ENCODE measurements at places on chromosomes 5 and 9. TPM values are rescaled to one million over a fixed set of nuclear protein-coding genes. Genes with fewer than 3 reads are reported as not detected.

The CCDC107 gene
- total RNA-seq: 14.4 TPM

DNA sequence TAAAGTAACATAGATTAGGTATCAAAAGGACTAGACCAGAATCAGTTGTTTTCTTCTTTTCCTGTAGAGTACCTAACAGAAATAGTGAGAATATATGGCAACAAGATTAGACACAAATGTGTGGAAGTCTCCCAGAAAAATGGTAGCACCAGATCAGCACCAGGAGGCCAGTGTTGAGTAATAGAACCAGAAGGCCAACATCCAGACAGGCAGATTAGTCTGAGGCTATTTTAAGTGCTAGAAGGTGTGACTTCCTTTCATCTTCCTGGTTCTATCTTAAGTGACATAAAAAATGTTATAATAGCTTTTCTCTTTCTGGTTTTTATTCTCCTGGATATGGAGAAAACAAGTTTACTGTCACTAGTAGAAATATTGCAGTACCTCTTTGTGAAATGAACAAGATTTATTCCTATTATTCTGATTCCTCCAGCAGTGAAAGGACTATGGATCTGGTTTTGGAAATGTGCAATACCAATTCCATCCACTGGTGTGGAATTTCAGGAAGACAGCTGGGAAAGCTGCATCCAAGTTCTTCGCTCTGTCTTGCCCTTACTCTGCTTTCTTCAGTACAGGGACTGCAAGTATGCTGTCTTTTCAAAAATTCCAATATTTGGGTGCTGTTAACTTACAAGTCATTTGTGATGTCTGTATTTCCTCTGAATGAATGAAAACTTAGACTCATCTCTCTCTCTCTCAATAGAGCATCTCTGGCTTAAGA lies 39.1 kb downstream of the SHLD3 start:
- H3K4me1 ChIP-seq: no peaks in the 10 kb centered on the region
- peaks cover 13% of the 10 kb centered on the region for H3K36me3 ChIP-seq
- H3K27ac ChIP-seq: no peak overlapping the region
- no peaks in the 10 kb centered on the region for H3K27me3 ChIP-seq
- H3K4me3 ChIP-seq: no peak overlapping the region

DNA sequence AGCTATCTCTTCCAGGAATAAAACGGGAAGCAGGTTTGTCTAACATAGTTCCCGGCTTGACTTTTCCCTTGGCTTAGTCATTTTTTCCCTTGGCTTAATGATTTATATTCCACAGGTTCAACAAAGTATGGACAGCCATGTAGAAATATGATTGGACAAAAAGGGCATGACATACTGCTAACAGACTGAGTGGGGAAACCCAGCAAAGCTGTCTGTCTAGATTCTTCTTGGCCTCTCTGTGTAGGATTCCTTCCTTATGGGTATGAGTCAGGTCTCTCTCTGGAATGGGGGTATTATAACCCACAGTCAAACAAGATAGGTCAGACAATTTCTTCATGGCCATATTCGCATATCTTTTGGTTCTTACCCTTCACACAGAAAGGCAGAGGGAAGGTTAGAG lies 5.7 kb upstream of the MTAP start:
- peaks cover 8% of the 10 kb centered on the region for H3K27me3 ChIP-seq
- no peak overlapping the region for H3K4me3 ChIP-seq
- no peak for DNase-seq
- no peaks in the 10 kb centered on the region for H3K36me3 ChIP-seq

The DMRT3 gene
- total RNA-seq: 0.09 TPM

GRCh38 chr5:20445326-20445860 lies 457.4 kb upstream of the CDH18 start:
- no peak overlapping the region for H3K27ac ChIP-seq
- no peak overlapping the region for H3K4me3 ChIP-seq
- H3K4me1 ChIP-seq: no peaks in the 10 kb centered on the region
- no peaks in the 10 kb centered on the region for H3K27me3 ChIP-seq

- H3K4me1 ChIP-seq: no peaks in the 10 kb centered on the region
- DNase-seq: no peak
Observed at GRCh38 chr9:98570055-98570454, 138.7 kb downstream of the GABBR2 start.

The IL5 gene
- not detected for total RNA-seq

GRCh38 chr9:70954126-70954525 lies 167.3 kb downstream of the TRPM3 start:
- no peak overlapping the region for H3K4me3 ChIP-seq
- no peak overlapping the region for H3K27ac ChIP-seq
- no peak for DNase-seq
- no peaks in the 10 kb centered on the region for H3K36me3 ChIP-seq
- no peaks in the 10 kb centered on the region for H3K4me1 ChIP-seq

The TMEM232 gene
- 2.7 TPM for total RNA-seq

DNA sequence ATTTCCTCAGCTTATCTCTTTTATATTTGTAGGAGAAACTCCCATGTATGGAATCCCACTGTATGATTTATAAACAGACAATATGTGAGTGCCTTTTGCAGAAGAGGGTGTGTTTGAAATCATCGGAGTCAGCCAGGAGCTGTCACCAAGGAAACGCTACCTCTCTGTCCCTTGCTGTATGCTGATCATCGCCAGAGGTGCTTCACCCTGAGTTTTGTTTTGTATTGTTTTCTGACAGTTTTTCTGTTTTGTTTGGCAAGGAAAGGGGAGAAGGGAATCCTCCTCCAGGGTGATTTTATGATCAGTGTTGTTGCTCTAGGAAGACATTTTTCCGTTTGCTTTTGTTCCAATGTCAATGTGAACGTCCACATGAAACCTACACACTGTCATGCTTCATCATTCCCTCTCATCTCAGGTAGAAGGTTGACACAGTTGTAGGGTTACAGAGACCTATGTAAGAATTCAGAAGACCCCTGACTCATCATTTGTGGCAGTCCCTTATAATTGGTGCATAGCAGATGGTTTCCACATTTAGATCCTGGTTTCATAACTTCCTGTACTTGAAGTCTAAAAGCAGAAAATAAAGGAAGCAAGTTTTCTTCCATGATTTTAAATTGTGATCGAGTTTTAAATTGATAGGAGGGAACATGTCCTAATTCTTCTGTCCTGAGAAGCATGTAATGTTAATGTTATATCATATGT lies 18.0 kb upstream of the CTSL start:
- H3K27me3 ChIP-seq: no peaks in the 10 kb centered on the region
- H3K36me3 ChIP-seq: peaks cover 25% of the 10 kb centered on the region
- DNase-seq: peak; percentile 52
- peaks cover 5% of the 10 kb centered on the region for H3K4me1 ChIP-seq
- no peak overlapping the region for H3K27ac ChIP-seq

The CRB2 gene
- 0.04 TPM for total RNA-seq

DNA sequence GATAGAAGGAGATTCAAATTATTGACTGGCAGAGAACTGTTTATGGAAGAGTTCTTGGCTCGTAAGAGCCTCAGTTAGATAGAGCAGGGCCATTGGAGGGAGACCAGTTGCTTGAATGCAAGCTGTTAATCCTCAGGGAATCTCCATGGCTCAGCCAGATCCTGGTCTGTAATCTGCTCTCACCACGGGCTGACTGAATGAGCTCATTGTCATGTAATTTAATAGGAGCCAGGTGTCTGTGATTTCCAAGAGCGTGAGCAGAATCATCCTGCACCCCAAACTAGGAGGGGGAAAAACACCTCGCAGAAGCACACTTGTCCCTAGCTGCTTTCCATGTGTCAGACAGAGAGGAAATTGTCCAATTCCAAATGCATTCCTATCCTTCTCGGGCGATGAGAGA lies 19.1 kb upstream of the KCNMB1 start:
- peaks cover 32% of the 10 kb centered on the region for H3K4me1 ChIP-seq
- DNase-seq: peak; percentile 85
- H3K4me3 ChIP-seq: no peak overlapping the region
- no peaks in the 10 kb centered on the region for H3K36me3 ChIP-seq
- H3K27me3 ChIP-seq: no peaks in the 10 kb centered on the region
